Activated naive CD4-positive, alpha-beta T cell (primary cell): ENCODE measurements at places on chromosomes 3 and 15.

GRCh38 chr3:159941038-159942000 lies 47.3 kb upstream of the IL12A start:
- DNase-seq, result no peak

GRCh38 chr3:64143409-64144130 lies 81.7 kb downstream of the PRICKLE2 start:
- DNase-seq, result no peak

- no peak for DNase-seq
These were observed 25.5 kb downstream of the SETD5 start for GRCh38 chr3:9422712-9423424.

DNA sequence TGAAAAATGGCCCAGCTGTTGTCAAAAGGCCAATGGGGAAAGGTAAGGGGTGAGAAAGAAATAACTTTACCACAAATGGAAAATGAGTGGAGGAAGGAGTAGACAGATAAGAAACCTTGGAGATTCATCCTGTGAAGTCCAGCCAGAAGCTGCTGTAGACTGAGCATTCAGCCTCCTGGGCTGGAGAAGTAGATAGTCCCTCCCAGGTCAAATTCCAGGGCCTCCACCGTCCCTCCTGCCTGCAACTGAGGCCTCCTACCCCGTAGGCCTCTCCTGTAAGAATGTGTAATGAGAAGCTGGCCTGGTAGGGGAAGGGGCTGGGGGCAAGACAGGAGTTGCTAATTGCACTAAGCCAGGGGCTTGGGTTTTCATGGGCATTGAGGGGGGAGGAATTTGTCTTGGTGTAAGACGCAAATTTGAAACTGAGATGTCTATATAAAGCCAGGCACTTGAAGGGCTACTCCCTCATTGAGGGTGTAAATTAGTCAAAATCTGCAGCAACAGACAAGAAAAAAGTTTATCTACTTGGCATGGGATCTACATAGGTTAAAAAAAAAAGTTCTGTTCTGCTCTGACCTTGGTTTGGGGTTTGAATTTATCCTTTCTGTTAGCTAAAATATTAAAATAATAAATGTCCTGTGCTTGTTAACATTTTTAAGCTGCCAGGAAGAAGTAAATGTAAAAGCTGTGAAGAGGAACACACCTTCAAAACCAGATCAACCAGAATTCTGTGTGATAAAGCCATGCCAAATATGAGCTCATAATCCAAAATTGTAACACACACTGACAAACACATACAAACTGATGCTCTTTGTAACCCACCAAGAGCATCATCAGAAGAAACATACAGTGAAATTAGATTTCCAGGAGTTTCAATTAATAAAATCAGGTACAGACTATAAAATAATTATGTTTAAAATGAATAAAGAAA lies 1.7 kb upstream of the RBP2 start:
- DNase-seq, result no peak

GRCh38 chr3:133750259-133750656 lies 4.1 kb downstream of the TF start:
- no peak for DNase-seq

DNA sequence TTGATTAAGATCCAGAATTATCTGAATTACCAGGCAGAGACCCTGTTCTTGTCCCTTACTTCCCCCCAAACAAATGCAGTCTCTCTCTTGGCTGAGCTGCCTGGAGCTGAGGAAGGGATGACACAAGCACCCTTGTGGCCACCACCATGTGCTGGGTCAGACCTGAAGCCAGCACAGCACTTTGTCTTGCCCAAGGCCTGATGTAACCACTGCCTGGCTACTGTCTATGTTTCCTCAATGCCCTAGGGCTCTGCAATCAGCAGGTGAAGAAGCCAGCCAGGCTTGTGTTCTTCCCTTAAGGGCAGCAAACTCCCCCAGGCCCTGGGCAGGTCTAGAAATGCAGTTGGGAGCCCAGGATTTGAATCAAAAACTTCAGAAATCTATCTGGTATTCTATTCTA lies 15.8 kb upstream of the CASR start:
- DNase-seq, result no peak

- DNase-seq, result no peak
These were observed 30.5 kb upstream of the APH1B start for GRCh38 chr15:63246691-63247469.

DNA sequence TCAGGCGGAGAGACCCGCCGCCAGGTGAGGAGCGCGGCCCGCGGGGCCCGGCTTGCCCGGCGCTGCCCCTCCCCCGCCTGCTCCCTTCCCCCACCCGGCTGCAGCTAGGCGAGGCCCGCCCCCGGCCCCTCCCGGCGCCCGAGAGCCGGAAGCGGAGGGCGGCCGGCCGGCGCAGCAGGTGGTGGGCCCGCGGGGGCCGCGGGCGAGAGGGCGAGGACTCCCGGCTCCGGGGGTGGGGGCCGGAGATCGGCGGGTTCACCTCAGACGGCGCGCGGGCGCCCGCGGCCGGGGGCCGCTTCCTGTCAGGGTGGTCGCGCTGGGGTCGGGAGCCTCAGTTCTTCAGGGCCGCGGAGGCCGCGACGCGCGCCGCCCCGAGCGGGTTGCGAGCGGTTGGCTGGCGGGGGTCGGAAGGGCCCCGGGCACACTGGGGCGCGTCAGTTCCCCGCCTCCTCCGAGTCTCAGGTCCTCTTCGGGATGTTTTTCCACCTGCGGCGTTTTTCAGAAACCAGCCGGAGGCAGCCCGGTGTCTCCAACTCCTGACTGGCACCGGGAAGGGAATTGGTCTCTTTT lies 395 bp downstream of the ZFAND6 start:
- DNase-seq, result peak; percentile 49

- no peak for DNase-seq
These were observed 38.4 kb downstream of the RASGRF1 start for GRCh38 chr15:79051941-79052731.

GRCh38 chr3:144772372-144772771 lies 800.7 kb downstream of the DIPK2A start:
- no peak for DNase-seq

GRCh38 chr3:124916837-124917409 lies 17.6 kb downstream of the MUC13 start:
- DNase-seq, result no peak

- DNase-seq, result no peak
These were observed 775 bp downstream of the TTC21A start for GRCh38 chr3:39108200-39108710.

DNA sequence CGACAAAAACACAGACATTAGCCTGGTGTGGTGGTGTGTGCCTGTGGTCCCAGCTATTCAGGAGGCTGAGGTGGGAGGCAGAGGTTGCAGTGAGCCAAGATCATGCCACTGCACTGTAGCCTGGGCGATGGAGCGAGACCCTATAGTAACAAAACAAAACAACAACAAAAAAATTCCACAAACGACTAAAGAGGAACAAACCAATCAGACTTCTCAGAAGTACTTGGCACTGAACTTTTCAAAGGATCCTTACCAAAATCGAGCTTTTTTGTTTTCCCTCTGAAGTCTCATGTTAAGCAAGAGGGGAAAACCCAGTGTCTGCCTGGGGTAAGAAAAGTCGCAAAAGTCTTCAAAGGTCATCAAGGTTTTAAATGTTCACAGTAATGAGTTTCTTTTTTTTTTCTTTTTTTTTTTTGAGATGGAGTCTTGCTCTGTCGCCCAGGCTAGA lies 30.1 kb upstream of the TFRC start:
- no peak for DNase-seq

DNA sequence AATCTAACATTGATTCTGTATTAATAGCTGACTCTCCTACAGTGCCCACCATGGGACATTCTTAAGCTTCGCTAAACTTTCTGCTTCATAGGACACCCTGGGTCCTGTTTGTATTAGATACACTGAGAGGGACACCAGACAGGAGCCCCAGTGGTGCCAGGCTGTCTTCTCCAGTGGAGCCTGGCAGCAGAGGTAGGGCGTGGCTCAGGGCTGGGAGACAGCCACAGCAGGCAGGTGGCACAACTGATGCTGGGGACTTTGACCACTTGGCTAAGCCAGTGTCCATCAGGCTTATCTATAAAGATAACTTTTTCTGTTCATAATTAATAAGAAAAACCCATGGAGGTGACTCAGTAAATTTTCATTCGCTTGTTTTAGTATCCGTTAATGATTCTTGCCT lies 21.8 kb downstream of the NIPA1 start:
- DNase-seq, result no peak

GRCh38 chr3:35936571-35936970 lies 297.2 kb downstream of the ARPP21 start:
- no peak for DNase-seq

- no peak for DNase-seq
These were observed 62.9 kb upstream of the ULK4 start for GRCh38 chr3:42024591-42025351.

- DNase-seq, result no peak
These were observed 356.4 kb upstream of the RASGRP1 start for GRCh38 chr15:38920966-38921365.
